ENCODE measurements at places on chromosomes 2 and 18.
A peak's percentile ranks its signal among the peaks of the same experiment; 100 is the strongest.

GRCh38 chr2:224971214-224971613 is 71.1 kb downstream of the DOCK10 start:
- no peak for DNase-seq

DNA sequence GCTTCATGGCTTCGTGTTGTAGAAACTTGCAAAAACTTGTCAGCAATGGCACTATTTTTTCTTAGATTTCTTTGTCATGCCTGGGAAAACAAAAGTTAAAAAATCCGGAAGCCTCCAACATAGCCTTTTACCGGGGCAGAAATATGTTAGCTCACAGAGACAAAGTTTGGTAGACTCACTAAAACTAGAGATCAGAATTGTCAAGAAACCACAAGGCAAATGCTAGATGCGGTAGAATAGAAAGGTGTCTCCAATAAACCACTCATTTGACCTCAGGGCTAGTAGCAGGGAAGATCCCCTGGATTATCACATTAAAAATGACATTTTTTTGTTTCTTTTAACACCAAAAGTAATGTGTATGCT is 405 bp downstream of the CASP10 start:
- no peak for DNase-seq

- no peak for DNase-seq
Observed at GRCh38 chr2:32330136-32330535, 26.7 kb upstream of the BIRC6 start.

- no peak for DNase-seq
Observed at GRCh38 chr2:54212456-54212855, 43.6 kb downstream of the TSPYL6 start.

GRCh38 chr18:57523171-57523956 is 63.1 kb downstream of the FECH start:
- no peak for DNase-seq

- DNase-seq = no peak
Observed at GRCh38 chr2:16178551-16179130, 238.3 kb downstream of the MYCN start.

DNA sequence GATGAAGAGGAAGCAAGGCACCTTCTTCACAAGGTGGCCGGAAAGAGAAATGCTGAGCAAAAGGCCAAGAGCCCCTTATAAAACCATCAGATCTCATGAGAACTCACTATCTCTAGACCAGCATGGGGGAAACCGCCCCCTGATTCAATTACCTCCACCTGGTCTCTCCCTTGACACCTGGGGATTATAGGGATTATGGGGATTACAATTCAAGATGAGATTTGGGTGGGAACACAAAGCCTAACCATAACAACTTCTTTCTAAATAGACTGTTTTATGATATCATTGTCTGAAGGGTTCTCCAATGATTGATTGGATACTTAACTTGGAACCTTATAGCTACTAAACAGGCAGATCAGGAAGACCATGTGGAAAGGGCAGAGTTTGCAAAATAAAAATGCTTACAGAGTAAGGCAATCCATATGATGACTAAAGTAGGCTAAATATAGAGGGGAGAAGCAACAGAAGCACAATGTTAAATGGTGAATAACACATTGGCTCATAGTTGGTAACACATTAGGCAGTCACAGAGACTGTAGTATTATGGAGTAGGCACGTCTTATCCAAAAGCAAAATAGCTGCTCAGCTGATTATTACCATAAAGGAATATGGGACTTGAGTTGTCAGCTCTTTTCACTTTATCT is 179.0 kb downstream of the BARD1 start:
- no peak for DNase-seq

GRCh38 chr2:66466433-66466832 is 31.5 kb downstream of the MEIS1 start:
- no peak for DNase-seq

DNA sequence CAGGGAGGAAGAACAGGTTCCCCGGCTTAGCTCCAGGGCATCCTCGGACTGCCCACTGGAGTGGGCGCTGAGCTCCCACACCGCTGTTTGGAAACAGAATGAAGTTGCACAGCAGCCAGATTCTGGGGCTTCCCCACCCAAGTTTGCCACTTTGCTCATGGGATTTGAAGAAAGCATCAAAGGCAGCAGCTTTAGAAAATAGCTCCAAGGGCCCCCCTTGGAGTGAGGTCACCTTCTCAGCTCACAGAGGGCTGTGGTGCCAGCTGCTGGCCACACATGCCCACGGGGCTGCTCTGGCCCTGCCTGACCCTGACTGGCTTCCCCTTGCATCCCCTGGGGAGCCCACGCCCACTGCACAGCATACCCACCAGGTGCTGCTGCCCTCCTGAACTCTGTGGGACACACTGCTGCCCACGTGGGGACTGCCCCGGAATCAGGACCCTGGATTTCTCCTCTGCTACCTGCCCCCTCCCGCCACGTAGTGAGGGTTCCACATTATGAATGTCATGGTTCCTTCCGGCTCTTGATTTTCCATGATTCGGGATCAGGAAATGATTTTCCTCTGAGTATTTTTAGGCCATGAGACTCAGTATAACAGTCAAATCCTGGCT is 70.3 kb downstream of the TGOLN2 start:
- no peak for DNase-seq

DNA sequence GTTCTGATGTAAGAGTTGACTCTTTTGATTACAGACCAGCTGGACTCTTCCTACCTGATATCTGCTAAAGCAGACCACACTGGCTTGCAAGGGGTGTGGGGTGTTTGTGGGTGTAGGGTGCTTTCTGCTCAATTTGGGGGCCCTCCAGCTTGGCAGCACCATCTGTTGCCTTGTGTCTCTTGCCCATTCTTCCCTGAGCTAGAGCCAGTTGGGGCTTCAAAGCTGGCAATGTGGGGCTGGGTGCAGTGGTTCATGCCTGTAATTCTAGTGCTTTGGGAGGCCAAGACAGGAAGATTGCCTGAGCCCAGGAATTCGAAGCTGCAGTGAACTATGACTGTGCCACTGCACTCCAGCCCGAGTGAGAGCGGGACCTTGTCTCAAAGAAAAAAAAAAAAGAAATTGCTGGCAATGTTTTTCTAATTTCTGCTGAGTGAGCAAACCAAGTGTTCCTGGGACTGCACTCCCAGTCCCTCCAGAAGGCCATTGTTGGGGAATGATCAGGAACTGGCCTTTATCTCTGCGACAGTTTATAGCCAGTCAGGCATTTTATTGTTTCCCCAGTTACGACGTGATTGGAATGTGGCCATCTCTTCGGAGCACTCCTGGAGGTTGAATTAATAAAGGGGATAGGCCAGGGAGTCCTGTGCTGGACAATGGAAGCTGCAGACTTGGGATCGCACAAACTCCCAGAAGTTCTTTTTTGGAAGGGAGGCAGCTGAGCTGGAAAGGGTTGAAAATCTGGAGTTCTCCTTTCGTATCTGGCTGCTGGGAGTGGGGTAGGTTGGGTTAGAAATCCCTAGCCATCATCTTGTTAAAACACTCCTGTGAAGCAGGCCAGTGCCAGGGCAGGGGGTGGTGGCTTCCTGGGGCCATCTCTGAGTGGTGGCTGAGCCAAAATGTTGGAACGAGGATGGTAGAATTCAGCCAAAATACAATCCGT is 57.2 kb downstream of the LIPG start:
- DNase-seq = no peak

- DNase-seq = peak; percentile 30
Observed at GRCh38 chr2:204108330-204108751, 171.8 kb downstream of the ICOS start.

- no peak for DNase-seq
Observed at GRCh38 chr2:143083636-143084035, 45.6 kb upstream of the ARHGAP15 start.

DNA sequence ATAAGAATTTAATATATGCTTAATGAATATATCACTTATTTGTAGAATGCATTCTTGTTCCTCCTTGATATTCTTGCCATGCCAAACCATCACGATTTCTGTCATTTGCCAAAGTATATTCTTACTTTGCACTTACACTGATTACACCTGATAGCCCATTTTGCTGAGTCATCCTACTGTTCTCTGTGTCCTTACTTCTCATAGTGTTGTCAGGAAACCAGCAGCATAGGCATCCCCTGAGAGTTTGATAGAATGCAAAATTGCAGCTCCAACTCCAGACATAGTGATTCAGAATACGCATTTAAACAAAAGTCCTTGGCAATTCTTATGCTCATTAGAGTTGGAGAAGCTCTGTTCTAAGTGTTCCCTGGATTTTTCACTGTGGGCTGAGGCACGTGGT is 687.1 kb downstream of the DPP10 start:
- no peak for DNase-seq

DNA sequence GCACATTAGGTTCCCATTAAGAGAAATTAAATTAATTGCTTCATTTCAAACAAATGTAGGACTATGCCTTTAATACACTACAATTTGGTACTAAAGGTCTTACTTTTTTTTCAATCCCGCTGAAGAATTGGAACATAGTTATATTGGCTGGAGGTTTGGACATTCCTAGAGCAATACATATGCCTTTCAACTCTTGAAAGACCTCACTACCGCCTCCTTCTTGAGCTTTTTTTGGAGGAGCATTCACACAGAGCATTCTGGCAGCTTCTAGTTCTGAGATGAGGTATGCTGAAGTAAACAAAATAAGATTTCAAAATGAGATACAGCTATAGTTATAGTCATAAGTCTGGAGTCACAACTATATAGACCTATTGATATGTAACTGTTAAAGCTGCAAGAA is 10.9 kb downstream of the FAM98A start:
- no peak for DNase-seq

- DNase-seq = no peak
Observed at GRCh38 chr2:30778611-30779010, 28.6 kb downstream of the CAPN13 start.

DNA sequence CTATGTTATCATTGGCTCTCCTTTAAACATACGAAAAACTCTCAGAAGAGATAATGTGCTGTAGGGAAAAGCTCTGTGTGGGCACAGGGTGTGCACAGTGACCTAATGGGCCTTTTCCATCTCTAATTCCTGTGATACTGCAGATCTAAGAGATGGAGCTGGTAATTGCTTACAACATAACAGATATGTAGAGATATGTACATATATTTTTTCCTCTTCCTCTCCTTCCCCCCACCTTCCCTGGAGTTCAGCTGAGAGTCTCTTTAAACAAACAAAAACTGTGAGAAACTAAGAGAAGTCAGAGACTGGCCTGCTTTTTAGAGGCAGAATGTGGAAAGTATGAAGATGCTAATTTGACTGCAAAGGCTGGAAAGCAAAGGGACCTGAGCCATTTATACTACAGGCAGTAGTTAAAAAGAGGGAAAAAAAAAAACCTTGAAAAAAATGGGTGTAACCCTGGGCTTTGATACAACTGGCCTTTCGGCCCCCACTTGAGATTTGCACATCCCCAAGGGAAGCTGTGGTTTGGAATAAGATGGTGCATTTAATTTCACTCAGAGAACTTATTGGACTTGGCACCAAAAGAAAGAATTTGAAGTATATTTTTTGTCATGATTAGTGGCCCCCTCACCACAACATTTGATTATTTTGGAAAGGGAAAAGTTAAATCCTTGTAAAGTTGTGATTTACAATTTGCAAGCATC is 502.2 kb upstream of the ZEB2 start:
- DNase-seq = no peak

GRCh38 chr2:205869439-205869838 is 187.1 kb downstream of the NRP2 start:
- no peak for DNase-seq

GRCh38 chr2:20766798-20767644 is 55.9 kb downstream of the LDAH start:
- no peak for DNase-seq

DNA sequence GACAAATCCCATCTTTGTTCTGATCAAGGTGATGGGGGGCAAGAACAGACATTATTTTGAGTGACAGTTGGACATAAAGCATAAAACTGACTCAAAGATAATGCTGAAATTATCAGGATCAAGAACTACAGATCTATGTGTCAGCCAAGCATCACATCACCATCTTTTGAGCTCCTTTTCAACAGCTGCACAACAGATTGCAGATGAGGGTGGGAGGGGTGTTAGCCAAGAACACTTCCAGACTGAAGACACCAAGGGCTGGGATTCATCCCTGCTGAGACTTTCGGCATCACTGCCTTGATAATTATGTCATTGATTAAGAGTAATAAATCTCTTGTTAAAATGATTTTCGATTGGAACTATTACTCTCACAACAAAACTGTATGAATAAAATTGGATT is 191.5 kb upstream of the NETO1 start:
- no peak for DNase-seq

GRCh38 chr18:37869051-37869450 is 303.5 kb upstream of the CELF4 start:
- no peak for DNase-seq

- no peak for DNase-seq
Observed at GRCh38 chr2:132969371-132969985, 299.5 kb upstream of the LYPD1 start.

GRCh38 chr2:235674146-235674545 is 180.3 kb downstream of the AGAP1 start:
- DNase-seq = no peak

DNA sequence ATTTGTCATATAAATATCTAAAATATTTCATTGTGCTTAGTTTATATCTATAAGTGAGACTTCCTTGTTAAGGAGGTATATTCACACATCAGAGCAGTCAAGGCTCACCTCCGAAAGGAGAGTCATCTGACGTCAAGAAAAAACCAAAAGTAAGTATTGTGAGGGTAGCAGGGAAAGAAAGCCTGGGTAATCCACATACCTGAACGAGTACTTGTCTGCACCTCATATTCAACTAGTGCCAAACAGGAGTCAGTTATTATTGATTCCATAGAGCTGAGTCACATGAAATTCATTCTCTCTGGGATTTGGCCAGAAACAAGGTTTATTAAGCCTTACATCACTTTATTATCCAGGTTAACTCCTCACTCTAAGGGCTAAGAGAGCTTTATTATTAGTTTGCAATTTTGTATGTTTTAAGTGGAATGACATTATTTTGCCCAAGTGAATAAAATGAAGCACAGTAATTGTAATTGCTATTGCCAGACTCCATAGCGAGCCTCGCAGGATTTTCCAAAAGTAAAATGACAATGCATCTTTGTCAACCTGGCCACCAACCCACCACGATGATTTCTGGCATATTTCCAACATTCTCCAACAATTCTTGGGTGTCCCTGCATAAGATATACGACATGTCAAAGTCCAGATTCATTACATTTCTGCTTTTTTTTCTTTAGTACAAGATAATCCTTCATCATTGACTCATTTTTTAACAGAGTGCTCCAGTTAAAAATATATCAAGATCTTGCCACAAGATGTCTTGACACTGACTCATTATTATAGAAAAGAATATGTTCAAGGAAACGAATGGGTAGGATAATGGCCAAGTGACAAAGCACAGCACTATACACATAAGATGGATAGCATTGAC is 1210.4 kb upstream of the ACVR2A start:
- no peak for DNase-seq

GRCh38 chr18:57207124-57207916 is 60.4 kb downstream of the BOD1L2 start:
- no peak for DNase-seq

GRCh38 chr2:241890524-241891235 is 21.2 kb downstream of the RTP5 start:
- no peak for DNase-seq

DNA sequence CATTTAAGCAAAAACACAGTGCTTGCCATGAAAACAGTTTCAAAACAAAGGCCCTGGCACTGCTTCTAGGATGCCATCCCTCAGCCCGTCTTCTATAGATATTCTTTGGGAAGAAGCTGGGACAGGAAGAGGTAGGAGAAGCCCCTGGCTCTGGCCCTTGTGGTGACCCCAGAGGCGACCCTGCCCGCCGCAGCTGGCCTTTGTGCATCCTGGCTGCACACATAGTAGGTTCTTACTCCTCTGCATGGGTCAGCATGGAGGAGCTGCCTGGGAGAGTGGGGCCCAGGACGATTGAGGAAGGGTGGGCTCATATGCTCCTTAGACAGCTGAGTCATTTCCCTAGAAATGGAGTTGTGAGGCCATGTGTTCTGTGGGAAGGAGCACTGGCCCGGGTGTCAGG is 44.4 kb upstream of the OTOF start:
- no peak for DNase-seq

Measured in effector memory CD8-positive, alpha-beta T cell (primary cell).